ENCODE measurements at places on chromosomes 1 and 21.

DNA sequence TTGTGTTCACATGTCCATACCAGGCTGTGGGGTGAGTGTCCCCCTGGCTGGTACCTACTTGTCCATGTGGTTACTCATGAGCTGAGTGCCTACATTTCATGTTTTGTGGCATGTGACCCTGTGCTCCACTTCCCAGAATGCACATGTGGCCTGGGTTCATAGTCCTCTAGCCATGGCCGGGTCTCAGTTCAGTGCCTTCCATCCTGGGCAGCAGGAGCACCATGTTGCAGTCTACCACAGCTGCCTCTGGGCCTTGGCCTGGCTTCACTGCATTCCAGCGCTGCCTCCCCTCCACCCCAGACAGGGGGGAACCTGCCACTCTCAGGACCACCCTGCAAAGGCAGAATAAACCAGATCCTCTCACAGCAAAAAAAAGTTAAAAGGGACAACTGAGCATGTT is 5.5 kb downstream of the CEPT1 start:
- no peak for DNase-seq

DNA sequence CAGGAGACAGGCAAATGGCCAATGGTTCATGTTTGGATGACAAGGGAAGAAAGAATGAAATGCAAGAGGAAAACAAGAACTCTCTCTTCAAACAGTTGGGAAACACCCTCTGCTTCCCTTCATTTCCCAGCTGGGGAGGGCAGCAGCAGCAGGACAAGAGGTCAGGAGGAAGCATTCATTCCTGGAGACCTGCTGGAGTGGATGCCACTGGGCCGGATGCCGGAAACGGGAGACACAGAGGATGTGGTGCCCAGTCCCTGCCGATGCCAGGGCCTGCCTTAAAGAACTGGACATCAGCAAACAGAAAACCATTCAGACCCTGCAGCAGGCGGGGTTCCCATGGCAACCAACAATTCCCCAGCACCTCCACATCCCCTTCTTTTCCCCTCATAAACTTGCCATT is 102.3 kb upstream of the ZNF648 start:
- DNase-seq, result no peak

GRCh38 chr1:91846007-91846638 is 39.8 kb downstream of the TGFBR3 start:
- peak; percentile 64 for DNase-seq

GRCh38 chr1:22500471-22500870 is 48.8 kb downstream of the ZBTB40 start:
- no peak for DNase-seq

GRCh38 chr1:216293683-216294082 is 129.6 kb downstream of the USH2A start:
- no peak for DNase-seq
